Pancreas (tissue), 10 donors: ENCODE measurements at places on chromosomes 16 and 17. TPM values are rescaled to one million over a fixed set of nuclear protein-coding genes. Genes with fewer than 3 reads are reported as not detected.

DNA sequence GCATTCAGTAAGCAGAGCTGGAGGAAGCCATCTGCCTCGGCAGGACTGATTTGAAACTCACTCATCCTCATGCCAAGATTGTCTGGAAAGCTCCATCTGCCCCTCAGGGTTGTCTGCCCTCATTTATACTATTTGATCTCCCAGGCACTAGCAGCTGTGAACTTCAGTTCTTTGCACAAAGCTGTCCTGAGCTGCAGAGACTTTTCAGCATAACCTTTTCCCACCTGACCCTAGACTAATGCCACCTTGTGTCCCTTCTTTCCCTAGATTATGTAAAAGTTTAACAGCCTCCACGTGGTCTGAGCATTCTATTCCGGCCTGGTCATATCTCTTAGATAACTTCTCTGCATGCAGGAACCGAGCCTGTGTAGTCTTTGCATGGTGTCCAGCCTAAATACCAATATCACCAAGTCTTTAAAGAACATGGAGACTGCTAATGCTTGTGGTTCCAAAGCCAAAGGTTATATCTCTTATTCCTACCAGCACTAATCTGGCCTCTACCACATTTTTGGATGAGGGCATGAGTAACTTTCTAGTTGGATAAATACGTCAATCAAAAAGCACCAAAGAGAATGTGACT, 29.1 kb downstream of the STAT5A start:
- H3K36me3 ChIP-seq: peaks cover 15% of the 10 kb centered on the region
- no peak for DNase-seq
- no peaks in the 10 kb centered on the region for H3K4me1 ChIP-seq
- no peak overlapping the region for H3K4me3 ChIP-seq
- no peak overlapping the region for H3K27ac ChIP-seq
- H3K27me3 ChIP-seq: no peaks in the 10 kb centered on the region

DNA sequence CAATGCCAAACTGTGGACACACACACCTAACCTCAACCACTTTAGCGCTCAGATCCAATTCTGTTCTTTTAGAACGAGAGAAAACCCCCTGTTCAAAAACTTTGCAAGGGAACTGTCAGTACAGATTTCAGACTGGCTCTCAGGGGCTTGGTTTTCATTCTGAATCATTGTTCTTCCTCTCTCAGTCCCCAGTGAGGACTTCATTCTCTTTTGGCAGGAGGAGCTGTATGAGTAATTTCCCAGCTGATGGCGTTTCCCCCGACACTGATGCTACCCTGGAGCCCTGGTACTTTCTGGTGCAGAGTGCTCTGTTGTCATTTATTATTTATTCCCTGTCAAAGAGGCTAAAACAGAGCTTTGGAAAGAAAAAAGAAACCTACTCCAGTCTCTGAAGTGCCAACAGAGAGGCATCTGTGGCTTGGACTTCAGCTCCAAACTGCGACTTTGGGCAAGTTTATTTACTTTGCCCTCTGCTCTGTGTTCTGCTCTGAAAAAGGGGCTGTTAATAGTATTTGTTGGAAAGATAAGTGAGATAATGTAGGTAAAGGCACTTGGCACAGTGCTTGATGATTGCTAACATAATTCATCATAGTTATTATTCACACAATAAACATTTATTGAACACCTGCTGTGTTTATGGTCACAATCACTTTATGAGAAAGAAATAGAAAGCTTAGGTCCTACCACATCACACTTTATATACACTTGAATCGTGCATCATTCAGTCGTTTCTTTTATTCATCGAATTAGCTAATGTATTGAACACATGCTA, 28.3 kb downstream of the ETV4 start:
- no peaks in the 10 kb centered on the region for H3K4me1 ChIP-seq
- H3K27me3 ChIP-seq: no peaks in the 10 kb centered on the region
- no peak overlapping the region for H3K27ac ChIP-seq
- peaks cover 4% of the 10 kb centered on the region for H3K36me3 ChIP-seq
- no peak overlapping the region for H3K4me3 ChIP-seq
- DNase-seq: no peak

DNA sequence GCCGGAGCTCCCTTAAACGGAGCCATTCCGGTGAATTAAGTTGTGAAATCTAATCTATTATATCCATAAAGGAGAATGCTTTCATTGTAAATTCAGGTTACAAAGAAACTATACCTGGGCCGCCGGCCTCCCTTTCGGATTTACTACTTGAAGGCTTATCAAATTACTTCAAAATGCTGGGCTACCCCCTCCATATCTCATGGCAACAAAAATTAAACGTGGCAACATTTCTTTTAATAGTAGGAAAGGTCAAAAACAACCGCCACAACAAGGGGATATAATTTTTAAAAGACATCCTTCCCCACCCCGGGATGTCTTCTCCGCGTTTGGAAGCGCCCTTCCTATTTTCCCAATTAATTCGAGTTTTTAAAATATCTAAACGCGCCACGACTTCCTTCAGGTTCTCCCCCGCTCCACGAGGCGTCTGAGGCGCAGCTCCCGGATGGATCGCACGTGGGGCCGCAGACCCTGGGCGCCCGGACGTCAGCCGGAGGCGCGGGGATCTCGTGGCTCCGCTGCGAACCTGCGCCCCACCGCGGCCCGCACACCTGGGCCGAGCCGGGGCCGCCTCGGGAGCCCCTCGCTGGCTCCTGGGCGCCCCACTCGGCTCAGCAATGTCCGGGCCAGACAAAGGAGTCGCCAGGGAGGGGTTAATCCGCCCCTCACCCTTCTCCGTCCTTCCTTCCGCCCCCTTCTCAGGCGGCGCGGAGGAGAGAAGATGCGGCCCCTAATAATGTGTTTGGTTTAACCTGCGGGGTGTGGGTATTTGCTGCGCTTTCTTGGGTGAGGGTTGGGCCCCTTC, 47.4 kb upstream of the SLC38A10 start:
- DNase-seq: peak; percentile 69
- H3K4me1 ChIP-seq: peaks cover 13% of the 10 kb centered on the region
- no peaks in the 10 kb centered on the region for H3K27me3 ChIP-seq

DNA sequence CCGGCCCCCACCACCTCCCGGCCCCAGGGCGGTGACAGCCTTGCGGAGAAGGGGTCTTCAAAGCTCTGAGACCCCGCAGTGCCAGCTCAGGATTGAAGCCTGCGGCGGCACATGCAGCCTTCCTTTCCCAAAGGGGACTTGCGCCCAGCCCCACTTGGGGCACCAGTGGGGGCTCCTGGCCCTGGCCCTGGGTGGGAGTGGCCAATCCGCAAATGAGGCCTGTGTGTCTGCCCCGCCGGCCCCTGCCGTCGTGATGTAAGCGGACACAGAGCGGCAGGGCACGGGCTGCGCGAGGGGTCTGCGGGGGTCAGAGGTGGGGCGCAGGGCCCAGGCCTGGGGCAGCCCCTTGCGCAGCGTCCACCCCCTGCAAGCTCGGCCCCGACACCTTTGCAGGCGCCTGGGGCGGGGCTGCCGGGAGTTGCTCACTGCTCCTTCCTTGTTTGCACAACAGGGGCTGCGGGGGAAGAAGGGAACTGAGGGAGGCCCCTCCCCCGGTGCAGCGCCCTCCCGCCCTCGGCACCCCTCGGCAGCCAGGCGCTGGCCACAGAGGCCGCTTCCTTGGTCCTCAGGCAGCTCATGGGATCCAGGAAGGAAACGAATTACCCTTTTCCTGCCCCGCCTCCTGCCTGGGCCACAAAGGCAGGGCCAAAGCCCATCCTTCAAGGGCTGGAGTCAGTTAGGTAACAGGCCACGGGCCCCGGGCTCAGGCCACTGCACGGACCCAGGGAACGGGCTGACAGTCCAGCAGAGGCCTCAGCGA, 2.9 kb downstream of the SLC16A3 start:
- no peaks in the 10 kb centered on the region for H3K27me3 ChIP-seq
- H3K27ac ChIP-seq: peak overlapping the region; percentile 69
- peak; percentile 67 for DNase-seq

DNA sequence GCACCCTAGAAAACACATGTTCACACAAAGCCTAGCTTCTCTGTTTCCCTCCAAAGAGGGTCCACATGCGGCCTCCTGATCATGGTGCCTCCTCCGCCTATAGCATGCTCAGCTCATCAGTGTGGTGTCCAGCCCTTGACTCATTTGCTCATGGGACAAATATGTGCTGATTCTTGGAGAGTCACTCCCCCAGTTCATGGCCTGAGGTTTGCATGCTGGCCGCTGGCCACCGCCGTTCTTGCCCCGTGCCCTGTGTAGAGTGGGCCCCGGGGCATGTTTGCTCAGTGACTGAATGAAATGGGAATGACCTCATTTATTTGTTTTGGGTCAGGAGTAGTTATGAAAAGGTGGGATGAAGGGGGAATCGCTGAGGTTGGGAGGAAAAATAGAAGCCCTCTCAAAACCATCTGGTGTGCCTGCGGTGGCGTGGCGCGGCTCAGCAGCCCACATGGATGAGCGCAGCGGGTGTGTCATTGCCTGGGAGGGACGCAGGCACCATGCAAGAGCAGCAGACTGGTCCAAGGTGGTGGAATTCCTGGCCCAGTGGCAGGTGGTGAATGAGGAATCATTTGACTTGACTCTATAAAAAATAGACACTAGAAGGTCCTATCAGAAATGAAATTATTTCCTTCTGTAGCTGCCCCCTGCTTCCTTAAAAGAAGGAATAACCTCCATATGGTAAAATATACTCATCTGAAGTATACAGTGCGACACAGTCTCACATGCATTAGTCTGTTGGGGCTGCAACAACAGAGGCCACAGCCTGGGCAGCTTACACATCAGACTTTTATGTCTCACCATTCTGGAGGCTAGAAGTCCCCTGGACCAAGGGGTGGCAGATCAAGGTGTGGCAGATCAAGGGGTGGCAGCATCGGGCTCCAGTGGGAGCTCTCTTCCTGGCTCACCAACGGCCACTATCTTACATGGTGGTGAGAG, 31.7 kb downstream of the CRISPLD2 start:
- no peaks in the 10 kb centered on the region for H3K36me3 ChIP-seq
- no peaks in the 10 kb centered on the region for H3K27me3 ChIP-seq
- no peak for DNase-seq
- no peak overlapping the region for H3K27ac ChIP-seq

DNA sequence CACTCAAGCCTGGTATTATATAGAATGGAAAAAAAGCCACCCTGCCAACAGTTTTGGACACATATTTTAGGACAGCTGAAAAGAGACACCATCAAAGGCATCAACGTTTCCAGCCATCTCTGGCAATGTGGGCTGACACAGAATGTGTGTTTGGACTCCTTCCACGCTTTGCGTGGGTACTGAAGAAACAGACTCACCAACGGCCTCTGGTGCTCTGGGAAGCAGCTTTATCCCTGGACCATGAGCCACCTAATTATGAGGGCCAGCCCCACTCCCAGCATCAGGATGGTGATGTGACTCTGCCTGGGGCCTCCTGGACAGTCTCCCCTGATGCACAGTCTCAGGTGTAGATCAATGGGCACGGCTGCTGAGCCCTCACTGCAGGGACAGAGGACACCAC, 27.9 kb downstream of the CCDC57 start:
- no peak overlapping the region for H3K27ac ChIP-seq
- no peaks in the 10 kb centered on the region for H3K36me3 ChIP-seq
- H3K4me1 ChIP-seq: no peaks in the 10 kb centered on the region

DNA sequence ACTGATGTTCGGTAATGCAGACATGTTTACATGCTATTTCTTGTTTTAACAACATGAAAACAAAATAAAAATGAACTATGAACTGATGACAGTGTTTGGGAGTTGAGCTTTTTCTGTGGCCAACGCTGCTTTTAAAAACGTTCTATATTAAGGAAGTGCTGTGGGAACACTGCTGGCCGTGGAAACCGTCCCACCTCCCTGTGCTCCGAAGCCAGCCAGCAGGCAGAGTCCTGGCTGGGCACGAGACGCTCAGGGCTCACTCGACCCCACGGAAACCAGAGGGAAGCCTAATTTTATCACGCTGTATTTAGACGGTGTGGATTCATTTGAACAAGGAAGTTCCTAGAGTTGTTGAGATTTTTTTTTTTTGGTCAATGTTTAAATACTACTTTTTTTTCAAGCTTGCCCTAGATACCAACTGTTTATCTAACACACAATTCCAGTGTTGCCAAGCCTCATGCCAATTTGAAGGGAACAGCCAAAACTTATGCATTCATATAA, 25.8 kb downstream of the ADCY9 start:
- H3K27ac ChIP-seq: peak overlapping the region; percentile 59
- H3K36me3 ChIP-seq: no peaks in the 10 kb centered on the region
- peaks cover 37% of the 10 kb centered on the region for H3K4me1 ChIP-seq
- DNase-seq: no peak
- no peaks in the 10 kb centered on the region for H3K27me3 ChIP-seq
- no peak overlapping the region for H3K4me3 ChIP-seq

- no peaks in the 10 kb centered on the region for H3K4me1 ChIP-seq
- H3K27me3 ChIP-seq: peaks cover 18% of the 10 kb centered on the region
- H3K27ac ChIP-seq: no peak overlapping the region
- no peak for DNase-seq
- no peaks in the 10 kb centered on the region for H3K36me3 ChIP-seq
- H3K4me3 ChIP-seq: no peak overlapping the region
These were observed 3.8 kb downstream of the GJC1 start for GRCh38 chr17:44826123-44826790.

Gene KRT32
- not detected for total RNA-seq

Gene DUSP3
- total RNA-seq: 41.8 TPM

Gene GPR139
- total RNA-seq: not detected

Gene HYDIN
- 3.9 TPM for total RNA-seq

Gene OR3A2
- total RNA-seq: 0.56 TPM

Gene KRT33B
- total RNA-seq: not detected

Gene RNF151
- total RNA-seq: not detected

Gene AATK
- 29.0 TPM for total RNA-seq
